Thoracic aorta (tissue), 2 donors: ENCODE measurements at places on chromosomes 3 and 15. TPM values are rescaled to one million over a fixed set of nuclear protein-coding genes. Genes with fewer than 3 reads are reported as not detected.

DNA sequence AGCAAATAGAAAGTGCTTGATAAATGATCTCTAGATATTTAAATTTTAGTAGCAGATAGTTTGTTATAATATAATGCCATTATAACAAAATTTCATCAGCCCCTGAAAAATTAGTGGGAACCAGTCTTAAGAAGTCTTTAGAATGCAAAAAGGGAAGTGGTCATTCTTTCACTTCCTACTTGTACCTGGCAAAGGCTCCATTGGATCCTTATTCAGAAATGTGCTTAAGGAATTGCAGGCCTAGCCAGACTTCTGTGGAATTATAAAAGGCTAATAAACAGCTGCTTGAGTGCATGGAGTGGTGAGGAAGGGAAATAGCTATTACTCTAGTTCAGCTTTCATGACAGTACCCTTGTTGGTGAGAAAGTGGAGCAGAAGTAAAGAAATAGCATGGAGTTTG, 24.2 kb downstream of the PPM1L start:
- DNase-seq: no peak

- DNase-seq: no peak
These were observed 827 bp downstream of the WNT5A start for GRCh38 chr3:55486101-55486856.

DNA sequence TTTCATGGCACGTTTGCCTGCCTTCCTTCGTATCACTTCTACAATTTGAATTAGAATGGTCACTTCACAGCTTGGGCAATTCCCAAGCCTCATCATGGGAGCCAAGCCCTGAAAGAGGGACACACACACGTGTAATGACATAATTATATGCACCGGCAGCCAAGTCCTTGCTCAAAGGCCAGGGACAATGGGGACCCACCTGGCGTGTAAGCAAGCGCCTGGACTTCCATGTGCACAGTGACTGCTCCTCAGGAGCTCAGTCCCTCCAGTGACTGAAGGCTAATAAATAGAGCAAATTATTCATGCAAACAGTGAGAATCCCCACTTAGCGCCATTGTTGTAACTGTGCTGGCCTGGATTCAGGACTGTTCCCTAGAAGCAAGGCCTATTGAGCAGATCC, 115.1 kb downstream of the DNAJB8 start:
- no peak for DNase-seq

DNA sequence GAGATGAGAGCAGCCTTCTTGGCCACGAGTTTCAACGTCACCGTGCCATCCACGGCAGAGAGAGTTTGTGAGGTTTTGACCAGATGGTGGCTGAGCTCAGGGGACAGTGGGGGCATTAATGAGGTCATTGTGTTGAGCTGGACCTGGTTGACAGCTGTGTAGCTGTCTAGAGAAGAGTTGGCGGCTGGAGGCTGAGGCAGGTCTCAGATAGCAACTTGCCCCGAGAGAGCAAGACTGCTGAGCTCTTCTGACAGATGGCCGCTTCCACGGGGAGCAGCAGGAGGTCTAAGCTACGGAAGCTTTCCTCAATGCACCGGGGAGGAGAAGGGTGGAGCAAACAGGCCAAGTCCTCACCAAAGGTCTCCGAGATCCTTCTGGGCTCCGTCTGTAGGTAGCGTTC, 44.8 kb upstream of the EIF5A2 start:
- no peak for DNase-seq

- no peak for DNase-seq
These were observed 231.1 kb upstream of the IL12A start for GRCh38 chr3:159757341-159758060.

- no peak for DNase-seq
These were observed at the start of gene RASL12 for GRCh38 chr15:65067645-65068402. Gene RASL12 (minus strand): TSS chr15:65067991. CDS start chr15:65067835, 156 bp downstream.

GRCh38 chr15:62833646-62834045, 208.9 kb upstream of the TPM1 start:
- no peak for DNase-seq

The ARPP21 gene
- total RNA-seq: 0.27 TPM
